Activated CD4-positive, alpha-beta memory T cell treated with anti-CD3 and anti-CD28 coated beads for 36 hours (primary cell): ENCODE measurements at places on chromosomes 1 and 21. TPM values are rescaled to one million over a fixed set of nuclear protein-coding genes. Genes with fewer than 3 reads are reported as not detected.

DNA sequence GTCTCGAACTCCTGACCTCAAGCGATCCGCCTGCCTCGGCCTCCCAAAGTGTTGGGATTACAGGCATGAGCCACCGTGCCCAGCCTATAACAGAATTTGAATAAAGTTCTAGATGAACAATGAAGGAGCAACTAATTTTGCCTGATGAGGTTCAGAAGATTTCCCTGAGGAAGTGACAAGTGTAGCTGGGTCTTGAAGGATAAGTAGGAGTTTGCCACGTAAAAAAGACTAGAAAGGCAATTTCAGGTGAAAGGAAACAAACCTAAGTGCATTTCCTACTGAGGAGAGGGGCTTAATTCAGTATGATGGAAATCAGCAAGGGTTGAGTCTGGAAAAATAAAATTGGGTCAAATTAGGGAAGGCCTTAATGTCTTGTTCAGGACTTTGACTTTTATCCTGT is 18.6 kb upstream of the DMRTB1 start:
- no peak for DNase-seq

GRCh38 chr1:160208557-160209320 is 3.6 kb downstream of the PEA15 start:
- no peak for DNase-seq

- no peak for DNase-seq
These were observed 67.5 kb downstream of the SDC3 start for GRCh38 chr1:30840904-30841598.

DNA sequence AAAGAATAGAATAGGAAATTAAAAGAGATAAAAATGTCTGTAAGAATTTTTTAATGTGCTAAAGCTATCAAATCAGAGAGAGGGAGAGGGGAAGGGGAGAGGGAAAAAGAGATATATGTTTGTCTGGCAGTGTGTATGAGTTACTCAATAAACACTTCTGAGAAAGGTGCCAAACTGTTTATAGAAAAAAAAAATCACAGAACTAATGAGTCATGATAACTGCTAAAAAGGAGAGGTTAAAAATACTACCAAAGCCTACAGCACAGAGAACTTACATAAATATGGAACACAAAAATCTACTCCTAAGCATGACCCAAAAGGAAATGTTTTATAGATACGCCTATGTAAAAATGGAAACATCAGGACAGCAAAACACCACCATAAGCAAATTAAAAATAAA is 45.4 kb downstream of the SELENOF start:
- no peak for DNase-seq

DNA sequence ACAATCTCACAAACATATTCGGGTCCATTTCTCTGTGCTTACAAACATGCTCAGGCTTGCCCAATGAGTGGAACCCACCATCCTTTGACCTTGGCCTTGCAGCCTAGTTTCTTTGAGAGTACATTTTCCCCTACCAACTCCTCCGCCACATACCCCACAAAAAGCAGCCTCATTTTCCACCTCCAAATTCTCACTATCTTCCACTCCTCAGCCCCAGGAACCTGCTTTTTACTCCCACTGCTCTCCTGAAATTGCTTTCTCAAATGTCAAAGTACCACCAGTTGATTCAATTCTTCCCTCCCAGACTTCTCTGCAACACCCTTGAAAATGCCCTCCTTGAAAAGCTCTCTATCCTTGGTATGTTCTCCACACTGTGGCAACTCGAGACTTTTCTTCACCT is 103.8 kb downstream of the RUNX1 start:
- DNase-seq: no peak

- DNase-seq: no peak
These were observed 411.0 kb upstream of the ESRRG start for GRCh38 chr1:217133958-217134856.

DNA sequence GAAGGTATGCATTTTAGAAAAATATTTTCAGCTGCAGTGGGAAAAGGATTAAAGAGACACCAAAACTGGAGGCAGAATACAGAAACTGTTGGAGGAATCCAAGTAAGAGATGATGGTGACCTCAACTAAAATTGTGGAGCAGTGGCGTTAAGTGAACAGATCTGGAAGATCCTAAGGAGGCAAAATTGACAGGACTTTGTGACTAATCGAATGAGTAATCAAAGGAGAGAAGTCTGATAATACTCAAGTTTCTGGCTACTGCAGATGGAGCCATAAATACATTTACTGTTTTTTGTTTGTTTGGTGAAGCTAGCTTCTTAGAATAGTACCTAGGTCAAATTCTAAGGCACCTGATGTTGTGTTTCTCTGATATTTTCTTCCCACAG is 3.1 kb downstream of the CTBS start:
- DNase-seq: no peak

The KLF17 gene
- total RNA-seq: not detected

The FOXD2 gene
- total RNA-seq: 0.26 TPM
